Activated CD8-positive, alpha-beta memory T cell treated with anti-CD3 and anti-CD28 coated beads, Interleukin-2, amount 50 U/mL, for 48 hours (primary cell): ENCODE measurements at places on chromosomes 7 and 10.

GRCh38 chr10:44016589-44017482 is 368.1 kb downstream of the CXCL12 start:
- no peak for DNase-seq

DNA sequence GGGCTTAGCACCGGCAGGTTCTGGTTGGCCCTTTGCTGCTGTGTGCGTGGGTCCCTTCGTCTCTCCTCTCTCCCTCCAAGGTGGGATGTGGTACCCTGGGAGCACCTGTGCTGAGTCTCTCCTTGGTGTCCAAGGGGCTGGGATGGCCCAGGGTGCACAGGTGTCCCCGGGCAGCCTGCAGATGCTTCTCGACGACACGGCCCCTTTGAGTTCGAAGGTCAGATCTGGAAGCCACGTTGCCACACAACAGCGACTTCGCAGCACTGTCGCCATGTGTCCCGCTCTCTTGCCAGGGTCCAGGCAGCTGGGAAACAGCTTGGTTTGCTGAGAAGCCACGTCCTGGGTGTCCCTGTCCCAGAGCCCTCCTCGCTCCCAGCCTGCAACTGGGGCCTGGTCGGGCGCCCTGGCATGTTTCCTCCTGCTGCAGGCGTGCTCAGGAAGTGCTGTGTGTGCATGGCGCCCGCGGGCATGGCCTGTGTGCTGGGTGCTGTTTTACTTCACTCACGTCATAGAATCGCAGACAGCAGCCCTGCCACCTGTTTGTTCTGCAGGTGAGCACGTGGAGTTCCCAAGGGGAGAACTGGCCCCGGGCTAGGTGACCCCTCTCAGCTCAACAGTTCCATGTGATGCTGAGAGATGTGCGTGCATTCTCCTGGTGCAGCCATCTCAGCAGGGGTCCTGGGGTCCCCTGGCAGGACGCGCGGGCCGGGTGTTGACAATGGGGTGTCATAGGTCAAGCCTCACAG is 70.9 kb downstream of the DNAJB6 start:
- DNase-seq: no peak

DNA sequence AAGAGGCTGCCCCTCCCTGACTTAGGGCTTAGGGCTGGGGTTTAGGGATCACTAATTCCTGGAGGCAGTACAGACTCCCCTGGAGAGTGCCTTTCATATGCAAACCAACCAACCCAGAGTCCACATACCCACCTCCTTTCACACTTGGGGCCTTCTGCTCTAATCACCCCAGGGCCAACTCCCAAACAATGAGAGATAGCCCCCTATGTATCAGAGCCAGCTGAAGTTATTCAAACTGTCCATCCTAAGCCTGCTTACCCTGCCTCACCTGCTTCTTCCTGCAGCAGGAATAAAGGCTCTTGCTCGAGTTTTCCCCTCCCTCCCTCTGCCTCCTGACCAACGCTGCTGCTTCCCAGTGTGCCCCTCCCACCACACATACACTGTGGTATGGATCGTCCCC is 51.8 kb upstream of the SLC35G1 start:
- DNase-seq: no peak

- DNase-seq: no peak
Measured at GRCh38 chr7:34128762-34129161, 223.4 kb downstream of the BMPER start.

GRCh38 chr7:155482511-155483183 is 24.7 kb downstream of the EN2 start:
- DNase-seq: no peak

DNA sequence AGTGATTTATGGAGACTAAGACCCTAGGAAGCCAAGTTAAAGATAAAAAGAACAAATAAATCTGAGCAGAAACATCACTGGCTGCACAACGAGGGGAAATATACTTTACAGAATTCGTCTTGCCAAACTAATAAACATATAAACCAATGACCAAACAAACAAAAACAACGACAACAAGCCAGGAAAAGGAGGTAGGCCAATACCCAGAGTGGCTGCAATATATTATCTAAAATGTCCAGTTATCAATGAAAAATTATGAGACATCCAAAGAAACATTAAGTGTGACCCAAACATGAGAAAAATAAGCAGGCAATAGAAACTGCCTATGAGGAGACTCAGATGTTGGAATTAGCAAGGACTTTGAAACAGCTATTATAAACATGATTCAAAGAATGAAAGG is 81.0 kb downstream of the PKD1L1 start:
- no peak for DNase-seq

- DNase-seq: no peak
Measured at GRCh38 chr10:110676016-110676415, 31.9 kb downstream of the RBM20 start.

GRCh38 chr10:45440511-45441062 is 66.6 kb downstream of the ALOX5 start:
- DNase-seq: no peak

DNA sequence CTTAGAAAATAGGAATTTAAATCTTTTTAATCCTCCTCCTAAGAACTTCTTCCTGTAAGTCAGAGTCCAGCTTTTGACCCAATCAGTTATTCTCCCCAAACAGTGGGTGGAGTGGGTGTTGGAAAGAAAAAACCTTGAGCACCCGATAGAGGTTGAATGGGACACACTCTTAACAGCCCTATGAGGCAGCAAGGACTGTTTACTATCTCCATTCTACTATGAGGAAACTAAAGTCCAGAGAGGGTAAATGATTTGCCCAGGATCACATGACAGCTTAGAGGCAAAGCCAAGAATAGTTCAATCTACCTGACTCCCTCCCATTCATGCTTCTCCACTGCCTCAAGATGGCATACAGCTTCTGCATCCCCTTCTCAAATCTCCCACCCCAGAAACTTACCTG is 57.6 kb upstream of the SLC35B4 start:
- DNase-seq: no peak

DNA sequence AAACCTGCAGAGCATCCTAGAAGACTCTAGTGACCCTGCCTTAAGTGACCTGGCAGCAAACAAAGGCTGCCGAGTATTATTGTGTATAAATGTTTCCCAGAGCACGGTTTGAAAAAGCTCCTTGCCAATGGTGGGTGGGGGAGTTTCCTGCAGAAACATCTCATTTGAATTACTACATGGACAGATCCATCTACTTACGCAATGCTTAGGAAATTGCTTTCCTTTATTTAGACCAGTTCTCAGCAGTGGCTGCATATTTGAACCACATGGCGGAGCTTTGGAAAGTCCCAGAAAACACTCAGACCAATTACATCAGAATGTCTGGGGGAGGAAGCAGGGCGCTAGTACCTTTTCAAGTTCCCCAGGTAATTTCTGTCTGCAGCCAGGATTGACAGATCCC is 560.9 kb downstream of the SDK1 start:
- DNase-seq: no peak

DNA sequence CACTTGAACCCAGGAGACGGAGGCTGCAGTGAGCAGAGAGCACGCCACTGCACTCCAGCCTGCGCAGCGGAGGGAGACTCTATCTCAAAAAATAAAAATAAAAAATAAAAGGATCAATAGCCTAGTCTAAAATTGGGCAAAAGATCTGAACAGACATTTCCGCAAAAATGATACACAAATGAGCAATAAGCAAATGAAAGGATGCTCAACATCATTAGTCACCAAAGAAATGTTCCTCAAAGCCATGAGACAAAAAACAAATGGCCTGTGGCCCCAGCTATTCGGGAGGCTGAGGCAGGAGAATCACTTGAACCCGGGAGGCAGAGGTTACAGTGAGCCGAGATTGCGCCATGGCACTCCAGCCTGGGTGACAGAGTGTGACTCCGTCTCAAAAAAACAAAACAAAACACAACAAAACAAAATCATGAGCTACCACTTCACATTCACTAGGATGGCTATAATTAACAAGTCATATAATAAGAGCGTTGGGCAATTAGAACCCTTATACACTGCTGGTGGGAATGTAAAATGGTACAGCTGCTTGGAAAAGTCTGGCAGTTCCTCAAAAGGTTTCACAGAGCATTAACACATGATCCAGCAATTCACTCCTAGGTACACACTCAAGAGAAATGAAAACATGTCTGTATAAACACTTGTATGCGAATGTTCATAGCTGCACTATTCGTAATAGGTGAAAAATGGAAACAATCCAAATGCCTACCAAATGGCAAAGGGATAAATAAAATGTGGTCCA is 3.1 kb downstream of the DAGLB start:
- no peak for DNase-seq

- DNase-seq: no peak
Measured at GRCh38 chr10:94443047-94443446, 40.7 kb downstream of the TBC1D12 start.

- no peak for DNase-seq
Measured at GRCh38 chr10:96541921-96542320, 28.2 kb upstream of the TLL2 start.

DNA sequence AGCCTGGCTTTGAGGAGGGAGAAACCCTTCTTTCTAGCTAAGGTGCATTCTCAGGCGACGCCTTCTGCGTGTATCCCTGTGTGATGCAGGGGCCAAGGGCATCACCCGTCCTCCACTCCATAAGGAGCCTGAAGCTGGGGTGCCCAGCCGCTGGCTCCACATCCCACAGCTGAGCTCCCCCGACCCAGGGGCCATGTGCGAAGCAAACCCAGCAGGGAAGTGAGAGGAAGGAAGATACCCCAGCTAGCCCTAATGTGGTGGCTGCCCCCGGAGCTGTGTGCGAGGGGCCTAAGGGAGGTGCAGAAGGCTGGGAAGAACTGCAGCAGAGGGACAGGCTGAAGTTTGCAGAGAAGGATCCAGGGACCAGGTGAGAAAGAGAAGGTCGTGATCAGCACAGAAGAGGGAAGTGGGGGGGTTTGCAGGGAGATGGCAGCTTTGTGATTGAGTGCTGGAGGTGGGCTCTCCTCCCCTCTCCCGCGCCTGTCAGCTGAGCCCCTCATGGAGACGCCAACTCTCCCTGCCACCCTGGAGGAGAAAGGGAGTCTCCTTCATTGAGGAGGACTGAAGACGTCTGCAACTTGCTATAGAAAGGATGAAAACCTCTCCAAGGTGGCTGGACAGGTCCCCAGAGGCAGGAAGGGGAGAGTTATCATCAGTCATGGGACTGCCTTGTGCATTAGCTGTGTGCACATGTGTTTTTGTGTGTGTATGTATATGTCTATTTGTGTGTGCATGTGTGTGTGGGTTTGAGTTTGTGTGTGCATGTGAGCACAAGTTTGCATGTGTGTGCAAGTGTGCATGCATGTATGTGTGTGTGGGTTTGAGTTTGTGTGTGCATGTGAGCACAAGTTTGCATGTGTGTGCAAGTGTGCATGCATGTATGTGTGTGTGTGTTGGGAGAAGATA is 3.5 kb upstream of the CALML5 start:
- DNase-seq: no peak

DNA sequence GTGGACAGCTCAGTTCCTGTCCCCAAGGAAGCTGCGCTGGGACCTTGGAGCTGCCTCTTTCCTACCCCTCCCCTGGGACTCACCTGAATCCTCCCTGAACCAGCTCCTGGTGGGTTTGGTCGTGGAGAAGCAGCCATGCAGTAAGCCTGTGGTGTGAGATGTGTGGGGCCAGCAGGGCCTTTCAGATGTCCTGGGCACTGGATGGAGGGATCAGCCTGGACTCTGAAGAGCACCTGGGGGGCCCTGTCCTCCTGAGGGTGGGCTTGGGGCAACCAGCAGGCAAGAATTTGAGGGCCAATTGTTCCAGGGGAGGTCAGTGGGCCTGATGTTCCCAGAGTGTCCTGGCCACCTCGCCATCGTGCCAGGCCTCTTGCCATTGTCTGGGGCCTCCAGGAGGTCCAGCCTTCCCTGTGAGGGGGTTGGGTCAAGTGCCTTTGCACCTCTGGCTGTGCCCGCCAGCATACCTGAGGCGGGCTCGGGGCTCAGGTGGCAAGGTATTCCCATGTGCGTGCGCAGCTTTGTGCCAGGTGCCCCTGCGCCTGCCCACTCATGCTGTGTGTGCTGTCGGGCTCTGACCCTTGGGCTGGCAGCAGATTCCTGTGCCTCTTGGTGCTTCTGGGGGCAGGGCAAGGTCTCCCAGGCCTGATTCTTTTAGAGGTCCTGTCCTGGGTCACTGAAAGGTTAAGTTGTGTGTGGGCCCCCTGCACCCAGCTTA is 7.3 kb downstream of the TRIM8 start:
- DNase-seq: peak; percentile 54

DNA sequence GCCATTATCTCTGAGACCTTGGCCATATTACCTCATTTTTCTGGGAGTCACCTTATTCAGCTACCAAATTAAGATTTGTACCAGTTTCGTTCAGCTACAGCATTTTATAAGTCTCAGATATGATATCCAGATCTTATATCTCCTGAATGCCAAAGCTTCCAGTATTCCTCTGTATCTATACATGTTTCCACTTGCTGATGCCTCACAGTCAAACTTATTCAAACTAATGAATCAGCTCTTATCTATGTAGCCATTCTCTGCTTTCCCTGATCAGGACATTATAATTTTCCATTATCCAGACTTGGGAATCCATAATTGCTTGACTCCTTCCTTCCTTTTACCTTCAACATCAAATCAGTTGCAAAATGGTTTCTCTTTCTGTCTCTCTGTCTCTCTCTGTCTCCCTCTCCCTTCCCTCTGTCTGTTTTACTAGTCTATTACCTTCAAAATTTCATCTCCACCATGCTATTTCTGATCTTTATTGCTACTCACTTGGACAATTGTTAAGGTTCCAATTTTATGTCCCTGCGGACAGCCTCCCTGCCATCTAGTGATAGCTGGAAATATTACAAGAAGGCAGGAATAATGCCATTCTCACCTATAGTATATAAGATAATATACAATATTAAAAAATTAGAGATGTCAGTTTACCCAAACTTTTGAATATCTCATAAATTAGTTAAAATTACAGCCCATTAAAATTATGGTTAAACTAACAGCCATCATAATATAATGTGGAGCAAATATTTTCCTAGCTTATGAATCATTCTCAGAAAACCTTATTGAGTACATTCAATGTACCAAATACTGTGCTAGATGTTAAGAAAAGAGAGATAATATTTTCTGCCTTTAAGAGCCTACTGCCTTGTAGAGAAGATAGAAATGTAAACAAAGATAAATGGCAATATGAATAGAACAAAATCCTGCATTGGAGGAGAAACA is 89.8 kb downstream of the PCLO start:
- no peak for DNase-seq

DNA sequence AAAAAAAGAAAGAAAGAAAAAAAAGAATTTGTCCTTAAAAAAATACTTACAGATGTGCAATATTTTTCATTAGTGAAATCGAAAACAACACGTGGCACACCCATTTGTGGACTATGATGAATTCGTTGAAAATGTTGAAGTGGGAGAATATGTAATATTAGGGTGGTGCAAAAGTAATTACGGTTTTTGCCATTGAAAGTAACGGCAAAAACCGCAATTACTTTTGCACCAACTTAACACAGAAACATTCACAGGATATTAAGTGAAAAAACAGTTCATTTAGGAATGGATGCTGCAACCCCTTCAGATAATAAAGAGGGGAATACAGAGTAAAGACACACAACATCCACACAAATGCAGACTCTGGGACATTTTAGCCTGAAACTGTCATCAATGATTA is 96.0 kb downstream of the CALN1 start:
- DNase-seq: no peak

GRCh38 chr10:117736655-117737054 is 194.1 kb downstream of the EMX2 start:
- DNase-seq: no peak

GRCh38 chr10:49113741-49114141 is 1.6 kb downstream of the VSTM4 start:
- peak; percentile 32 for DNase-seq
